ENCODE measurements at places on chromosomes 6 and 20.
A peak's percentile ranks its signal among the peaks of the same experiment; 100 is the strongest.

GRCh38 chr20:24633026-24633425 lies 163.6 kb downstream of the SYNDIG1 start:
- DNase-seq = no peak

GRCh38 chr6:79138146-79138545 lies 60.1 kb upstream of the PHIP start:
- no peak for DNase-seq

GRCh38 chr6:137013738-137014602 lies 30.8 kb downstream of the IL20RA start:
- DNase-seq = peak; percentile 32

- no peak for DNase-seq
Observed at GRCh38 chr6:108653949-108654348, 93.2 kb downstream of the FOXO3 start.

Measured in pons (tissue), 1 donor.